Naive thymus-derived CD8-positive, alpha-beta T cell (primary cell): ENCODE measurements at places on chromosomes 12 and 14. TPM values are rescaled to one million over a fixed set of nuclear protein-coding genes. Genes with fewer than 3 reads are reported as not detected.

- no peak for DNase-seq
Measured at GRCh38 chr14:63662776-63663175, 21.1 kb upstream of the WDR89 start.

DNA sequence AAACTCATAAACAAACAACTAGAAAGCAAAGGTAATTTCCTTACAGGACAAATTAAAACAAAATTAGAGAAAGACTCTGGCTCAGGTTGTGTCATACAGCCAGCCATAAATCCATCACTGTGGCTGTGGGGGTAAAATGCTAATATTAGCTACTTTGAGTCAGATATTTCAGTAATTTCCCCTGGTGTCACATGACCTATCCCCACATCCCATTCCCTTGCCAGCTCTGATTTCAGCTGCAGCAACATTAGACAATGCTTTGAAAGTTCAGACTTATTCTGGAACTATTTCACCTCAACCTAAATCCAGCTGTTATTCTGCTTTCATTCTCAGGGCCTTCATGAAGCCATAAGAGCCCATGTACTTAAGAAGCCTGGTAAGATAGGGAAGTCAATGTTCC is 55.3 kb downstream of the RPL10L start:
- DNase-seq: no peak

The FAM186B gene
- total RNA-seq: 0.33 TPM

The TMEM229B gene
- total RNA-seq: 25.6 TPM

GRCh38 chr14:91511043-91511383 is 903 bp upstream of the PPP4R3A start:
- DNase-seq: no peak

DNA sequence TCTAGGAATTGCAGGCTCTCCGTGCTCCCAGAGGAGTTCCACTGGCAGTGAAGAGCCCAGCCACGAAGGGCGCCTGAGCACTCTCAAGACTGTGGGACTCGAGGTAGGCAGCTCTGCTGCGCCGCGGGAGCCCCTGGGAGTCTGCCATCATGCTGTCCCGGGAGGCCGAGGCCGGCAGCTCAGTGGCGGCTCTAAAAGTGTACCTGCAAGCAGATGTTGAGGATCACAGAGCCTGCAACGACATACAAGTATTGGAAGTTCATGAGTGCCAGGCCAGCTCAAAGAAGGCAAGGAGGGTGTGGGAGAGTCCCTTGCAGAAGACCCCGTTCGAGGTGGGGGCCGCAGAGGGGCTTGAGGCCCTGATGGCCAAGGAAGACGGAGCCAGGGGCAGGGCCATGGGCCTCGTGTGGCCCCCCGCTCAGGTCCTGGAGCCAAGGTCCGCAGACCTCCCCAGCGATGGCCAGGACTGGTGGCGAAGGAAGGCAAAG is 62.7 kb downstream of the MUCL1 start:
- DNase-seq: no peak
